ENCODE measurements at places on chromosomes 6 and 20.
A peak's percentile ranks its signal among the peaks of the same experiment; 100 is the strongest.

GRCh38 chr6:39086711-39087110, 28.3 kb downstream of the SAYSD1 start:
- no peak for DNase-seq

DNA sequence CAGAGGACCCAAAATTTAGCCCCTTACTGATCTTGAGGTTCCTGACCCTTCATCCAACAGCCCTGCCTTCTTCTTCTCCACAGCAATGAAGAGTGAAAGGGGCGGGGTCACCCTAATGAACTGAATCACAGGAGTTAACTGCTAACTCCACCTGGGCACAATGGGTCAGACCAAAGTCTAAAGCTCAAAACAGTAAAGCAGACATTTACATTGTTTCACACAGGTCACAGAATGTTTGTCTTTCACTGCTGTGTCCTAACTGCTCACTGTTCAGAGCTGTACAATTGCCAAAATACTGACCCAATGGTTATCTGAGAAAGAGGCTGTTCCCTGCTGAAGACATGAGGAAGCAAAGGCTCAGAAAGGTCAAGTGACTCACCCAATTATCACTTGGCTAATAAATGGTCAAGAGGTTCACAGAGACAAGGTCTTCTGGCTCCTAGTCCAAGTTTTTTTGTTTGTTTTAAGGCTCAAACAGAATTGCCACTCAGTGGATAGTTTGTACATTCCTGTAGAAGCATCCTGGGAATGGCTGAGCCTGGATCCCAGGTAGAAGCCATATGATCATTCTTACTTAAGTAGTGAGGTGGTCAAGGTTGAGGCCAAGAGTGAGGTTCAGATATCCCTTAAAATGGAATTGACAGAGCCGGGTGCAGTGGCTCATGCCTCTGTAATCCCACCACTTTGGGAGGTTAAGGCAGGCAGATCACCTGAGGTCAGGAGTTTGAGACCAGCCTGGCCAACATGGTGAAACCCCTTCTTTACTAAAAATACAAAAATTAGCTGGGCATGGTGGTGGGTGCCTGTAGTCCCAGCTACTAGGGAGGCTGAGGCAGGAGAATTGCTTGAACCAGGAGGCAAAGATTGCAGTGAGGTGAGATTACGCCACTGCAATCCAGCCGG, 35.1 kb upstream of the FAM83C start:
- no peak for DNase-seq

GRCh38 chr20:7772371-7772770, 167.9 kb downstream of the HAO1 start:
- DNase-seq, result no peak

DNA sequence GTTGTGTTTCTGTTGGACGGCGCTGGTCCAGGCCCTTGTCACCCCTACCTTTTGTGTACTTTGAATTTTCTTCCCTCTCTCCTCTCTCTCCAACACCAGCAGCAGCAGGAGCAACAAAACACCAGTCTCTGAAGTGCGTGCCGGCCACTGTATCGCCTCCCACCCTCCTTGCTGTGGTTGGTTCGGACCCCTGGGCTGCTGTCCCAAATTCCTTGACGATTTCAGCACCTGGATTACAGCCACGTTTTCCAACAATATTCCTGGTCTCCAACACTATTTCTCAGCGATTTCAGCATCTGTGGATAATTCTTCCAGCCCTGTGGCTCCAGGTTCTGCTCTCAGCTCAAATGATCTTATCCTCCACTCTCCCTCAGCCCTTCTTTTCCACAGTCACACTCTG, 11.8 kb downstream of the MAS1 start:
- no peak for DNase-seq

GRCh38 chr20:54019127-54019526, 51.3 kb downstream of the BCAS1 start:
- no peak for DNase-seq

DNA sequence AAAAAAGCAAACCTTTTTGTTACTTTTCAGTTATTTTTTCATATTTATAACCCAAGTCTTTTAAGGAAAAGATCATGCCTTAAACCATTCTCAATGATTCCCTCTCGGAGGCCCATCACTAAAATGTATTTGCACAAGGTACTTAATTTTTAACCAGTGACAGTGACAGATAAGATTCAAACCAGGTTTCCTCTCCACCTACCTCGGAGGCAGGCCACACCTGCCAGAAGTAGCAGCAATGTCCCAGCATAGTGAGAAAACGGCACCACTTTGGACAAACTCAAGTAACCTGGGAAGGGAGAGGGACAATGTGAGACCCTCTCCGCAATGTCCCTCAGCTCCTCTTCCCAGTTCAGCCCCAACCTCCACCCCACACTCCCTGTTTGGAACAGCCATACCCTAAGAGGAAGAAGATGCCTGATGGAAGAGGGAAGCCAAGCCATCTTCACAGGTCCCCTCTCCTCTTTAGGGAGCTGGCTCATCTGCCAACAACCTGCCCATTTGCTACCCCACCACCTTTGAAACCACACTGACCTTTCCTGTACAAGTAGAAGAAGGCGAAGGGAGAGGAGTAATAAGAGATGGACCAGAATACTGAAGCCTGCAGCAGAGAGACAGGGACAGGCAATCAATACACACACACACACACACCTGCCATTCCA, 2.3 kb downstream of the ABHD16A start:
- no peak for DNase-seq

GRCh38 chr6:166244353-166245045, 63.7 kb downstream of the PRR18 start:
- no peak for DNase-seq

GRCh38 chr20:24194143-24194542, 205.6 kb upstream of the GGTLC1 start:
- no peak for DNase-seq

DNA sequence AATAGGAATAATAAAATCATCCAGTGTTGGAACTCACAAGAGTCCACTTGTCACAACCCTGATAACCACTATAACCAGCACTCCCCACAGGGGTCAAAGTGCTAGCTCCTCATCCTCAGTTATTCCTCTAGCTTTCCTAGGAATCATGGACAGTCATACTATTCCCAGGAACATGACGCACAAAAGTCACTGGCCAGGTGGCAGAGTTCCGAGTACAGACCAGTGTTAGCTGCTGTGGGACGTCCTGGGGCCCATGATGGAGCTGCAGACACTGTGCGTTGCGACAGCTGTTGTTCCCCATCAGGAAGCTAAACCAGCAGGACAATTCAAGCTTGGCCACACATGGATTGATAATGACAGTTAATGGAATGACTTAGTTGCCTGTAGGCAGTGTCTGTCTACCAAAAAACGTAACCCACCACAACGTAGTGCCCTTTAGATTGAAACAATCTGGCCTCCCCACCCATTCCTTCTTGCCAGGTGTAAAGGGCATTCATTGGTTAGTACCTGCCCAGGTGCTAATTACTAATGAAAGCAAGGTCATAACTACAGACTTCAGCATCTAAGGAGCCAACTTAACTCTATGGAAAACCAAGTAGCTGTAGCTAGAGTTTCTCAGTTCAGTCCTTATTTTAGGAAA, 17.4 kb downstream of the EZR start:
- DNase-seq, result no peak

GRCh38 chr20:50392138-50392866, 117.9 kb upstream of the PTPN1 start:
- DNase-seq, result peak; percentile 19

- no peak for DNase-seq
Observed at GRCh38 chr6:45587229-45588060, 209.7 kb upstream of the SUPT3H start.

Measured in CD4-positive, alpha-beta T cell treated with Interferon gamma for 1 hour (primary cell).